ENCODE measurements at places on chromosomes 5 and 9. TPM values are rescaled to one million over a fixed set of nuclear protein-coding genes. Genes with fewer than 3 reads are reported as not detected.

Gene CCDC192
- not detected for total RNA-seq

Gene NFIB
- 9.1 TPM for total RNA-seq

Gene PCDHA7
- total RNA-seq, result 0.88 TPM

GRCh38 chr9:98222885-98223691 is 30.7 kb upstream of the CORO2A start:
- DNase-seq, result peak; percentile 98

DNA sequence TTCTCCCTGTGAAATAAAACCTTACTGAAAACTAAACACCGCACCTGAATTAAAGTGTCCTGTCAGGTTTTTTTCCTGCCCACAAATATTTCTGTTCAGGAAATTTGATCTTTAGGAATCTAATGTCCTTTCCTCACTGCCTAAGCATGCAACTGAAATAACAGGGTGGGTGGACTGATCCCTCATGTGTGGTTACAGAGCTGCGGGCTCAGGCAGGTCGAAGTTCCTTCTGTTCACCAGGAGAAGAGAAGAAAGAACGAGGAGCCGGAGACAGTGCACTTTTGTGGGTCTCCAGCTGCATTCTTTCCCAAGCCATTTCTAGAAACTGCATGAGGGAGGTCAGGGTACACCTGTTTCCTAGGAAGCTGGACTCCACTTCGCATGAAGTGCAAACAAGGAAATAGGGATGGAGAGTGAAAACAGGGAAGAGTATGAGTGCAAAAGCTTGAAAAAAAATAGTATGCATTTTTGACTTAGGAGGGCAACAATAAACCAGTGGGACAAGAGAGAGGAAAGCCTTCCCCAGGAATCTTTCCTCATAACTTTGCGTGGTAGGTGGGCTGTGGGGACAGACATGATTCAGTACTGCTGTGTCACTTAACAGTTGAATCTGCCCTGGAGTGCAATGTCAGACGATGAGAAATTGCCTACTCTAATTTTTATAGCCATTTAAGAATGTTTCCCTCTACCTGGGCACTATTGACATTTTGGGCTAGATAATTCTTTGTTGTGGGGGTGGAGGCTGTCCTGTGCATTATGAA is 60.3 kb downstream of the GCNT1 start:
- DNase-seq, result no peak

DNA sequence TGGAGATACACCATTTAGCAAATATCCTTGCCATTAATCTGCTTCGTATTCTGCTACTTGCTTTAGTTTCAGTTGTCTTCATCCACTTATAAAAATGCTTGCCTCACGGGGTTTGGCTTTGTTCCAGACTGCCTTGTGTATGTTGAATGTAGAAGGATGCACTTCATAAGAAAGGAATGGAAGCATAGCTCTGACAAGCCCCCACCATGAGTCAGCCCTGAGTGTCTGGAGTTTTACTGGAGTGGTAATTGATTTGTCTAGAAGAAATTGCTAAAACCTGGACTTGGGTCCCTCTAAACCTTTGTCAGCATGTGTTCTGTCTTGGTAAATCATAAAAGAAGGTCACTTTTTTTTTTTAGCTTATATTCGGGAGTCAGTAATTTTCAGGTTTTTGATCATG is 4.6 kb downstream of the TEX48 start:
- peak; percentile 98 for DNase-seq

Gene PCDH1
- total RNA-seq, result 2.2 TPM

DNA sequence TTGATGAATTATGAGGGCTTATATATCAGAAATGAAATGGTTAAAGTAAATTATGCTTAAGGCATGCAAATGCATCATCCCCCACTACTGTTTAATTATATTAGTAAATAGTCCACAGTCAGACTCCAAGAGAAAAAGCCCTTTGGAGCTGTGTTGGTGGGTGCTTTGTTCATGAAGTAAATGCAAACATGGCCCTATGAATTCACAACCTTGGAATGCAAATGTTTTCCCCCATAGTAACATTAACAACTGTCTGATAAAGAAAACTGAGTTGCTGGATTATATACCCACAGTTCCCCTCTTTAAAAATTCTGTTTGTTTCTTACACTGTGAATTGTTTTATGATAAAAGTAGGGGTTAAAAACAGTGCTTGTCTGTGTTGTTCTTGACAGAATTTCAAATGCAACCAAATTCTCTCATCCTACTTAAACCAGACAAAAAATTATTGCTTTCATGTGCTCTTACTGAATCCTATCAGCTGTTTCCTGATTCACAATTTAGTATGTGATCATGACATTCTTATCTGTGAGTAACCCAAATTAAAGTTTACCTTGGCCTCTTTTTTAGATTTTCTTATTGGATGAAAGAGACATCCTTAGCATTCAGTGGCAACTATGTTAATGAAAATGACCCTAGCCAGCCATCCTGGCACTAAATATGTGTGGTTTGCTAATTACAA is 48.5 kb upstream of the SNCAIP start:
- DNase-seq, result no peak

DNA sequence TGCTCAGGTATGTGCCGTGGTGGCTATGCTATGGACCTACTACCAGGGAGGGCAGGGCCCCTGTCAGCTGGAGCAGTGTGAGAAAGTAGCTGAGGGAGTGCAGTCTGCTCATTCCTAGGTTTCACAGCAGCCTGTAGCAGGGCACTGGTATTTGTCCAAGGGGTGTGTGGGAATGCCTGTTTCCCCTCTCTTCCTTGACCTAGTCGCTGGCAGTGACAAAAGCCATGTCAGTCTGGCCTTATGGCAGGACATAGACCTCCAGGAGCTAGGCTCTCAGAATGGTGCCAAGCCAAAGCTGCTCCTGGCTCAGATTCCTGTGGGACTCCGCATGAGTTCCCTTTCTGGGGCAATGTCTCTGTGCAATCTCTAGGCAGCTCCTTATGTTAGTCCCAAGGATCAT is 253.9 kb upstream of the TYRP1 start:
- no peak for DNase-seq

DNA sequence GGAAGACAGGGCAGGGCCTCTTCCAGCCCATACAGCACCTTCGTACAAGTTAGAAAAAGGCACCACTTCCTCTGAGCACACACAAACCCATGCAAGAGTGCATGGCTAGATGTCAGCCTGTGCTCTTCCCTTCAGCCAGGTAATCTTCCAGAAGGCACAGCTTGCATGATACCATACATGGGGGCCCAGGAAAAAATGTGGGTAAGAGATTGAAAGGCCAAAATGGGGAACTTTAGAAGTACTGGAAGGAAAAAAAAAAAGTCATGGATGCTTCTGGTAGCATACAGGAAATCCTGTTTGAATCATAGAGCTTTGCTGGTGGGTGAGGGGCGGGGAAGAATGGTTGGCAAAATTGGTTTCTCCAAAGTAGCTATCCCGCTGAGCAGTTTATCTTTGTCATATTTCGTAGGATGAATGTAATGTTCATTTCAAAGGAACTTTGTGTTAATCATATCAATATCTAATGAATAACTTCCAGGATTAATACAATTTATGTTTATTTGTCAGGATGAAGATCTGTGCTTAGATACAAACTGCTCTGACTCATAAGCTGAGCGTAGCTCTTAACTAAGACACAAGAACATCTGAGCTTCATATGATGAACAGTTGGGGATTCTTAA is 78.2 kb upstream of the MAP3K1 start:
- peak; percentile 14 for DNase-seq

Gene FCN2
- not detected for total RNA-seq

GRCh38 chr9:69295872-69296552 is 29.0 kb upstream of the ENTREP1 start:
- no peak for DNase-seq

Gene ADAMTSL1
- 24.4 TPM for total RNA-seq

DNA sequence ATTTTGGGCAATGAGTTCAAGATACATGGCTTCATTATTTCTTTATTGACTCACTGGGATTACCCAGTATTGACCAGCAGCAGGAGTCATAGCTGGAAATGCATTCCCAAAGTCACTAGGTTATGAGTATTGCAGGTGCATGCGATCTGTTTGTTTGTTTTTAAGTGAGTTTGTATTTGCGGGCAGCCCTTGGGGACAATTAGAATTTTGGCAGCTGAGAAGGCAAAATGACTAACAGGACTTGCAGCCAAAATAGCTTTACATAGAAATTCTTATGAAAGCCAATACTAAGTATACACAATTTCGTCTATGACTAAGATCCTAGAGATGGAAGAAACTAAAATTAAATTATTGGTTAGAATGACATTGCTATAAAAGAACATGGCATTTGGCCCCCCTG is 18.1 kb upstream of the RGMB start:
- DNase-seq, result peak; percentile 18

GRCh38 chr9:96178153-96178552 is 123.8 kb downstream of the HSD17B3 start:
- no peak for DNase-seq

GRCh38 chr9:19320495-19320894 is 59.5 kb downstream of the RPS6 start:
- no peak for DNase-seq

Gene TMEM252
- total RNA-seq, result not detected

- no peak for DNase-seq
These were observed 150.5 kb upstream of the TLX3 start for GRCh38 chr5:171158581-171158980.

Gene ARL14EPL
- total RNA-seq, result 0.20 TPM

DNA sequence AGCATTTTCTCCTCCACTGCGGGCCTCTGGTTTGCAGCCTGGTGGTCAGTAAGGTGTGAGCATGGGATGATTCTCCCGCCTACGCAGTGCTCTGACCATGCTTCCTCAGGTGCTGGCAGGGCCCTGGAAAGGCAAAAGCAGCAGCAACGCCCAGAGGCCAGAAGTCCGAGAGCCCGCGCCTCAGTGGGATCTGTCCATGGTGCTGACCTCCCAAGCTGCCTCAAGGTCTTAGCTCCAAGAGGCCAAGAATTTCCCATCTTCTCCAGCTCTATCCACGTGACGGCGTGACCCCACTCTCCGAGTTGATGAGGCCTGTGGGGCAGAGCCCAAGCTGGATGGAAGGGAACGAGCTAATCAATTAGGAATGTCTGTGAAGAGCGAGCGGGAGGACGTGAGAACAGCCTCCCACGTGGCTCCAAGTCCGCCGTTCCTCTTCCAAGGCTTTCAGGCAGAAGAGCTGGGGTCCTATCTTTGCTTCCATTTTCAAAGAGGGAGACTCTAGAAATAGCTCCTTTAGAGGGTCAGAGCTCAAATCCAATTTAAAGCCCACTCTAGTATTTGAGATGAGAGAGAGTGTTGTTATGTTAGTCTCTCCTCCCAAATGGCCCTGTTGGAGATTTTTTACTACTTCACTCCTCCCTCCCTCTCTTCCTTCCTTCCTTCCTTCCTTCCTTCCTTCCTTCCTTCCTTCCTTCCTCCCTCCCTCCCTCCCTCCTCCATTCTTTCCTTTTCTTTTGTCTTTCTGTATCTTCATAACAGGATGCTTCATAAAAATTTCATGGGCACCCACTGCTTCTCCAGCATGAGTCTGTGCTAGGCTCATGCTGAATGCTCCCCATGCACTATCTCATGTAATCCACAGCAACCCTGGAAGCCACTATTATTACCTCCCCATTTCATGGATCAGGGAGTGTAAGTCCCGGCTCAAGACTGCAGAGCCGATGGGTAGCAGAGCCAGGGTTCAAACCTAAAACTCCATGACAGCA is 69.3 kb downstream of the OLFM1 start:
- peak; percentile 37 for DNase-seq

Gene ACOT12
- not detected for total RNA-seq

Gene PCDHGB6
- 0.84 TPM for total RNA-seq

- DNase-seq, result no peak
These were observed 8.0 kb upstream of the CTNNA1 start for GRCh38 chr5:138745268-138745667.

GRCh38 chr5:33319841-33320240 is 120.9 kb upstream of the TARS1 start:
- no peak for DNase-seq

GRCh38 chr9:125739436-125739835 is 7.7 kb upstream of the PBX3 start:
- DNase-seq, result no peak

- no peak for DNase-seq
These were observed 18.4 kb downstream of the GM2A start for GRCh38 chr5:151271336-151271735.

DNA sequence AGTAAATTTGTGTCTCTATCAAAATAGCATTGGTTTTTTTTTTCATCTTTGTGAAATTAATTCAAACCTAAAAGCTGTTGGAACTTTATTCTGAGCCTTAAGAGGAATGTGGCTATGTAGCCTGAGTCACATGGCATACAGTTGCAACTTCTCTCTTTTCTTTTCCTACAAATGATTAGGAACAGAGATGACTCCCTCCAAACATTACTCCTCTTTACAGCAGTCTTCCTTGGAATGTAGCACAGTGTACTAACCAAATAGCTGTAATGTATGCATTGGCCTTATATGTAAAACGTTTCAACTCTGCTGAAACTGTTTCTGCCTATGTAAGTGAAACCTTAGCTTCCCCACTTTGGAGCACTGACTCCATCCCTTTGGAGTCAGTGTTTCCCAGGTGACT is 100.9 kb upstream of the MAP1B start:
- DNase-seq, result no peak

DNA sequence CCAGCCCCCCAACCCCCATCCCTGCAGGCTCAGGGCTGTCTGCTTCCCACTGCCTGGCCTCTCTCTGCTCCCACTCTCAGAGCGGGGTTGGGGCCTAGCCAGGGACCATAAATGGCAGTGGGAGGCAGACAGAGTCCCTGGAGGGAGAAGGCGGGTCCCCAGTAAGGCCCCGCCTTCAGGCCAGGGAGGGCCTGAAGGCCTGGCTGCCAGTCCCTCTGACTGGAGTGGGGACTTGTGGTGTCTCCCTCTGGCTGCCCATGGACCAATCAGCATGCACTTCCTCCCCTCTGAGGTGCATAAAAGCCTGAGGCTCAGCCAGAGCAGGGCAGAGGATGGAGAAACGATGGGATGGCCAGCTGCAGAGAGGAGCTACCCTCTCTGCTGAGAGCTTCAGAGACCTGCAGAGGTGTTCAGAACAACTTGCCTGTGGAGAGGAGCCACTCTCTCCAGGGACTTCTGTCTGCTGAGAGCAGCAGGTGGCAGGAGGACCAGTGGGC is 2.7 kb upstream of the BTNL9 start:
- peak; percentile 13 for DNase-seq

Gene OR1J2
- total RNA-seq, result not detected

DNA sequence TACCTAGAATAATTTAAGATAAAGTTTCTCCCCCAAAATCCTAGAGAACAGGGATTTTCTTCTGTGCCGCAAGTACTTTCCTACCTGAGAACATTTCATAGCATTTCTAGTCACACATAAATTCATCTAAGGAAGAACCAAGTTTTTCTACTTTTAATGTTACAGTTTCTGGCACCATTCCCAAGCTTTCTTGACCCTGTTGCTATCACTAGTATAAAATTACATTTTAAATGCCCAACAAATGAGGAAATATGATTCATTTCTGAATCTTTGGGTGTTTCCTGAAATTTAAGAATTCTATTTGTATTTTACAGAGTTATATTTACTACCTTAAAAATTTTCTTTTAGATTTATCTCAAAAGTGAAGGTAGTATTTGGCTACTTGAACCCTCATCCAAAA is 137.8 kb downstream of the LPAR1 start:
- DNase-seq, result no peak

DNA sequence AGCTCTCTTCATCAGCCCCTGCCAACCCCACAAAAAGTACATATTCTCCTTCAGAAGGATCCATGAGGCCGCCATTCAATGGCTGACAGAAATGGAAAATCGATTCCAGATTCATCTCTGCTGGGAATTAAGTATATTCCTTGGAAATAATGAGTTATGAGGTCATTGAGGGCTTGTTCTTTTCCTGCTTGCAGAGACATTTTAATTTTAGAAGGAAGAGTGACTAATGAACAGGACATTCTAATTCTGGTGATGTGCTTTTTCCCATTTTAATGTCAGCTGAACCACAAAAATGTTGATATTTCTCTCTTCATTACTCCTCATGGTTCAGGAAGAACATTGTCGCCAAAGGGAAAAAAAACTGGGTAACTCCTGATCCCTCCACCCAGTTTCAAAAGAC is 314.0 kb downstream of the PIK3R1 start:
- peak; percentile 59 for DNase-seq
